CD4-positive, alpha-beta T cell (primary cell): ENCODE measurements at places on chromosomes 2 and 18.

GRCh38 chr2:80322311-80322920 lies 17.9 kb upstream of the LRRTM1 start:
- DNase-seq = no peak

GRCh38 chr18:43931439-43931838 lies 654.1 kb upstream of the SYT4 start:
- DNase-seq = no peak

DNA sequence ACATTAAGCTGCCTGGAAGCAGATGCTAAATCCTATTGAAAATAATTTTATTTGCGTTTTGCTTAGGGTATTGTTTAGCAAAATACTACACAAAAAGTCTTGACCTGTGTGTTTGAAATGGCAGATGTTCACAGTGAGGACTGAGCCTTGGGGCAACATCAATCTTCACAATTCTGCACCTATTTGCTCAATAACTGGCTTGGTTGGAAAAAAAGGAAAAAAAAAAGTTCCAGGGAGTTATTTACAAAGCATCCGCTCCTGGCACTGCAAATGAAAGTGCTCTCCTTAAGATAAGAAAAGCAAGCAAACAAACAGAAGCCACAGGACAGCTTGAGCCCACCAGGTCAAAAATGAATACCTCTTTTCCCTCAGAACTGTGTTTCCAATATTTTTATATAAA lies 77.7 kb downstream of the MAP2 start:
- DNase-seq = no peak

DNA sequence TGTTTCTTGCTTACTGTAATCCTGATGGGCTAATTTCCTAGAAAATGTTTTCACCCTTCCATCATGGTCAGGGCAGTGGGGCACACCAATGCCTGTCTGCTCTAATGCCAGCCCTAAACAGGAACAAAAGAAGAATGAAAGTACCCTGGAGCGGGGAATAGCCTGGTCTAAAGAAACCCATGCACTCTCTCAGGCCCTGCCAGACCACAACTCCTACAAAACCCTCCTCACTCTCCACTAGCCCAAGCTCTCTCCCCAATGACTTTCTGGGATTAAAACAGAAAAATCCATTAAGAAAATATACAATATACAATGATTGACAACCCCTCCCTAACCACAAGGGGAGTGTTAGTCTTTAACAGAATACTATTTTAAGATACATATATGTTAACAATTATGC lies 67.6 kb downstream of the AAK1 start:
- DNase-seq = no peak

GRCh38 chr2:112168422-112169124 lies 30.4 kb downstream of the FBLN7 start:
- DNase-seq = no peak

- no peak for DNase-seq
Measured at GRCh38 chr2:239329972-239330572, 70.7 kb downstream of the HDAC4 start.

DNA sequence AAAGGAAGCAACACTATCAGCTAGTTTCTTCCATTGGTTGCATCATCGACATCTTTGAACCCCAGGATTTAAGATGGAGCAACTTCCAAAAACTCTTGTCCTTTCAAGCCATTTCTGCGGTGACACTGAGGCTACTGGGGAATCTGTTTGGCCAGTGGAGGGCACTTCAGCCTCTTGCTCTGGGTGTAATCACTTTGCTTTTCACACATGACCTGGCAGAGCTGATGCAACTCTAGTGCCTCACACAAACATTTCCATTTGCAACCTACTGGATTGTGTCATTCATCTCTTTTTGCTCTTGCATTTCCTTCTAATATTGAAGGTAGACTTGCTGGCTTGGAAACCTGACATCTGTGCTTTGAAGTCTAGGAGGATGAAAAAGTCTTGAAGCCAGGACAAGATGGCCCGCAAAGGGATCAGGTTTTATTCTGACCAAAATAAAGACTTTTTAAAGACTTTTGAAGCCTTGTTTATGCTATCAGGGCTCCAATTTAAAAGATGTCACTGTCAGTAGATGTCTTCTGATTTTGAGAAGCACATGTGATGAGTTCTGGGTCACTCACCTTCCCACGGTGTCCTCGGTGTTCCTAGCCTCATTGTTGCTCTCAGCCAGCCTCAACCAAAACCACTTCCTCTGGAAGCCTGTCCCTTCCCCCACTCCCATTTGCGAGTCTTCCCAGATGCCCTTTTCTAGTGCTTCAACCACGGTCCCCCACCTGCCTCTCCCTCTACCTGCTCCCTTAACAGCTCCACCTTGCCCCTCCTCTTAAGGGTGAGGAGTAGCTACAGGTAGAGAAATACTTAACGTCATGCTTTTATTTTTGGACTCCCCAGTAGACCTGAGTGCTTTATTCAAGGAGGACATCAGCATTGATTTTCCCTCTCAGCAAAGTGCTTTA lies 69.7 kb upstream of the KCNE4 start:
- DNase-seq = no peak

DNA sequence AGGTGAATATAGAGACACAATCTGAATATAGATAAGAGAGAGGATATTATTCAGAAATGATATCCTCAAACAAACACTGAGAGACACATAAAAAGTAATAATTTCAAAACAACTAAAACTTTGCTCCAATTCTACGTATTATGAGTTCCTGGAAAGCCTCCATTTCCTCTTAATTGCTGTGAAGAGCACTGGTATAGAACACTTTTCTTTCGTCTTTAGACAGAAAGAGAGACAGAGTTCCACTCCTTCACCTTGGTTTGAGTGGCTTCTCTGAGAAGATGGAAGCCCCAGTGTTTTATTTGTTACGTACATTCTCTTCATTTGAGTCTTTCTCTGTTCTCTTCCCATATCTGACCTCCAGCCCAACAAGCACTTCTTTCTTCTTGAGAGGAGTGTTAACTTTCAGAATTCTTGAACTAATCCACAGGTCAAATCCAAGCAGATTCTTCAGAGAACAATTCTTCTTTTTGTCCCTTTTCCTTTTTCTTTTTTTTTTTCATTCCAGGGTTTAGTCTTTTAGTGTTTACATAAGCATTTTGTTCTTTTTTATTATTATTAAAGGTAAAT lies 6.4 kb upstream of the PIK3C3 start:
- DNase-seq = no peak

- no peak for DNase-seq
Measured at GRCh38 chr2:221042926-221043325, 529.2 kb downstream of the EPHA4 start.

- DNase-seq = no peak
Measured at GRCh38 chr2:176817061-176817565, 395.5 kb upstream of the HNRNPA3 start.

DNA sequence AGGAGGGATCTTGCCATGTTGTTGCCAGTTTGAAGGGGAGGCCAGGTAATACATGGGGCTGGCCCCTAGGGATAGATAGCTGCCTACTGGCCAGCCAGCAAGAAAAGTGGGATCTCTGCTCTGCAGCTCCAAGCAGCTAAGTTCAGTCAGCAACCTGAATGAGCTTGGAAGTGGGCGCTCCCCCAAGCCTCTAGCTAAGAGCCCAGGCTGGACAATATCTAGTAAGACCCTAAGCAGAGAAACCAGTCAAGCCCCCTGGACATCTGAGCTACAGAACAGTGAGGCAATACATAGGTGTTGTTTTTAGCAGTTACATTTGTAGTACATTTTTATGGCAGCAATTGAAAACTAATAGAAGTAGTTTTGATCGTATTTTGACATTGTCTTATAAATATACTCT lies 409.8 kb upstream of the SMIM21 start:
- no peak for DNase-seq

GRCh38 chr2:170361090-170361936 lies 183.4 kb downstream of the MYO3B start:
- peak; percentile 28 for DNase-seq

- DNase-seq = no peak
Measured at GRCh38 chr2:147679955-147680531, 164.8 kb upstream of the ACVR2A start.

GRCh38 chr2:1979569-1979968 lies 235.3 kb upstream of the PXDN start:
- no peak for DNase-seq

DNA sequence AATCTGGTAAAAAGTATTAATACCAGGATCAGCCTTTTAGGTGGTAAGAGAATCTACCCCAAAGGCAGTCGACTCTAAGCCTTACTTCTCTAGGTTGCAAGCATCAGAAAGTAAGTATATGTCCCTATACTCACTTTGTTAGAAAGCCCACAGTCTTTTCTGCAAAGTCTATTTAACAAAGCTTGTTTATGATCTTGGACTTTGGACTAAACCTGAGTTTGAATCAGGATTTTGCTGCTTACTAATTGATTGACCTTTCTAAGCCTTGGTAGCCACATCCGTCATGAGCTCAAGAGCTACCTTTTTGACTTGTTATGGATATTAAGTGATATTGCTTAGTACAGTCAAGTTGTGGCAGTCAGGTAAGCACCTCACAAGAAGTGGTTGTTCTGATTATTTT lies 18.4 kb downstream of the FMNL2 start:
- no peak for DNase-seq

DNA sequence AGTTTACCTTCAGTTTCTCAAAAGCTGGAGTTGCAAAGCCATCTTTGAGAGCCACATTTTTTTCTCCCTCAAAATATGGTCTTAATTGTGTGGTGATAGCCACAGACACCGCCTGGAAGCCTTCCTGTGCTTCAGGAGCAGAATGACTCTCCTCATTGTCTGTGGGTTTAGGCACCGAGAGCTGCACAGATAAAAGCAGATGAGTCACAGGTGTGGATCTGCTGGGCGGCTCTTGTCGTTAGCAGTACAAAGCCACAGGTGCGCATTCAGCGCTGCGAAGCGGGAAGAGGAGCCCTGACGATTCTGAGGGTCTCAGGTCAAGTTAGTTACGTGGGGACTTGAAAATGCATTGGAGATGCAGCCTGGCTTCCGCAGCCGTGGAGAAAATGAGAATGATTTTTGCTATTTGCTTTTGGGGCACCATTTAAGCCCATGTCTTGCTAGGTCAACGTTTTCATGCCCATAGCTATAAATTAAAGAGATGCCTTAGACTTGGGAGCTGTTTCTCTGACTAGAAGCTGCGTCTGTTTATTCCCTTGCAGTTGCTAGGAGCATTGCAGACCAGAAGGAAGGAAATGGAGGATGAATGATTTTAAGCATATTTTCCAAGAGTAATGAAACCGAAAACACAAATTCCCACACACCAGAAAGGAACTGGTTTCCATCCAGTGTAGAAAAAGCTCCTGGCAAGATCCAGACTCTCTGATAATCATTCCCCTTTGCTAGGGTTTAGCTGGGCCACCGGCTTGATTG lies 51.5 kb downstream of the KLHL29 start:
- peak; percentile 48 for DNase-seq

DNA sequence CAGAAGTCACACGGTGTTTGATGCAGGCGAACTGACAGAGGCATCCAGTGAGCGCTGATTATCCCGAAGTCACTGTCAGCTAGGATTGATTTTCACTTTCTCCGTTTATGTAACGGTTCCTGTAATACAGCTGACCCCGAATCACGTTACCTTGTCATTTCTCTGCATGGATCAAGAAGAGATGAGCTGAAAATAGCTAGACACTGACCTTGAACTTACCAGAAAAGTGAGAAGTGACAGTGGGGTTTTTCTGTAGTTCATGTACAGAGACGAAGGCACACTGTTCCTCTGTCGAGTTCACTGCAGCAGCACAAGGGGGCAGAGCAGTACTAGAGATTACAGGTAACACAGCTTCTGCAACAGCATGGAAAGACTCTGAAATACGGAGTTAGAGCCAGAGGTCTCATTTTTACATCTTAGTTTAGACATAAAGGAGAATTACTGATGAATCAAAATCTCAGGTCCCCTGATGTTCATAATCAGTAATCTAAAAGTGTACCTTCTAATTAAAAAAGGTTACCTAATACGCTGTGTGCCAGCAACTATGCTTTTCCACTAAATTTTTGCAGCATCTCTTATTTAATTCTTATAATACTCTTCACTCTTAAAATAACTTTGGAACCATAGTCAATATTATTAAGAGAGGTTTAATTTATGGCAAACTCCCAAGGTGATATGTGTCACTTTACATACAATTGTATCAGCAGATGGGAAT lies 33.1 kb downstream of the ARHGAP15 start:
- peak; percentile 48 for DNase-seq
